H9 (cell line): ENCODE measurements at places on chromosomes 1 and 21. TPM values are rescaled to one million over a fixed set of nuclear protein-coding genes. Genes with fewer than 3 reads are reported as not detected.
A peak's percentile ranks its signal among the peaks of the same experiment; 100 is the strongest.

The REN gene
- not detected in 2 replicates for total RNA-seq

GRCh38 chr1:241985787-241986186 lies 13.1 kb downstream of the MAP1LC3C start:
- peak; percentile 58 for DNase-seq

- DNase-seq, result no peak
These were observed 22.1 kb upstream of the SDC3 start for GRCh38 chr1:30930631-30931173.

The CYP4Z1 gene
- not detected in 2 replicates for total RNA-seq

The CD48 gene
- not detected in 2 replicates for total RNA-seq

The RNF115 gene
- 10.8 and 11.0 TPM in 2 replicates for total RNA-seq

- DNase-seq, result no peak
These were observed 53.4 kb downstream of the UBR4 start for GRCh38 chr1:19156676-19157075.

GRCh38 chr1:34781844-34782391 lies 904 bp downstream of the GJB3 start:
- no peak for DNase-seq

GRCh38 chr21:29938776-29939103 lies 1.1 kb downstream of the GRIK1 start:
- no peak for DNase-seq

- DNase-seq, result no peak
These were observed 1.2 kb downstream of the EFHD2 start for GRCh38 chr1:15410884-15411245.

DNA sequence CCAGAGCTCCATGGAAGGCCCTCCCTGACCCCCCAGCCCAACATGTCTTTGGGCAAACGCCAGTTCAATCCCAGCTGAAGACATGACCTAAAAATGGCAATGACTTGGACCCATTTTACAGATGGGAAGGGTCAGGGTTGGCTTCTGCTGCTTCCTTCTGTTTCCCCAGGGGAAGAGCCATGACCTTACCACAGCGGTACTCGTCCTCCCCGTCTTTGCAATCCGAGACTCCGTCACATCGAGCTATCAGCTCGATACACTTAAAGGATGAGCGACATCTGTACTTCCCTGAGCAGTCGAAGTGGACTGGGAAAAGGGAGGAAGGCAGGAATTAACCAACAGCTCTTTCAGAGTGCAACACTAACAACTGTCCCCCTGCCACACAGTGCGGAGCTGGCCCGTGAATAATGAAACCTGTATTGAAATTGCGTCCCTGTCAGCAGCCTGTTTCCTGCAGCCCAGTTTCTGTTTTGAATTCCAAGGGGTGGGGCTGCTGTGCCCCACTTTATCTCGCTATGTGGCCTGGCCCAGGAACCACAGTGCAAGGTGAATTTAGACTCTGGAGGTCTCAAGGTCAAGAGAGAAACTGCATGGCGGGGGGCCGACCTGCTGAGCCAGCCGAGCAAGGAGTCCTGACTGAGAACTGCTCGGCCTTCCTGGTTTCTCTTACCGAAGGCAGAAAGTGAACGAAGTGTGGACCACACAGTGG lies 7.0 kb downstream of the TMPRSS3 start:
- DNase-seq, result no peak

DNA sequence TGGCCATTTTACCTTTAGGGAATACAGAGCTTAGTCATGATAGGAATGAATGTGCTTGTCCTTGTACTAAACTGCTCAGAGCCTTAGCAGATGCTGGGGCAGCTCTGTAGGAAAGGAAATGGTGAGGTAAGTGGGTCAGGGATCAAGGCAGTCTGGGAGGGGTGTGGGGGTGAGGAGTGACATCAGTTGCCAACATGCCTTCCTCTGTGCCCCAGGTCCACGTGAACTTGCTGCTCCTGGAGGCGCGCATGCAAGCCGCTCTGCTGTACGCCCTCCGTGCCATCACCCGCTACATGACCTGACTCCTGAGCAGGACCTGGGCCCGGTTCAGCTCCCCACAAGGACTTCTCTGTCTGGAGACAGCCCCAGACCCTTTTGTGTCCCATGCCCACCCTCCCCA lies 21.2 kb downstream of the SESN2 start:
- DNase-seq, result no peak

DNA sequence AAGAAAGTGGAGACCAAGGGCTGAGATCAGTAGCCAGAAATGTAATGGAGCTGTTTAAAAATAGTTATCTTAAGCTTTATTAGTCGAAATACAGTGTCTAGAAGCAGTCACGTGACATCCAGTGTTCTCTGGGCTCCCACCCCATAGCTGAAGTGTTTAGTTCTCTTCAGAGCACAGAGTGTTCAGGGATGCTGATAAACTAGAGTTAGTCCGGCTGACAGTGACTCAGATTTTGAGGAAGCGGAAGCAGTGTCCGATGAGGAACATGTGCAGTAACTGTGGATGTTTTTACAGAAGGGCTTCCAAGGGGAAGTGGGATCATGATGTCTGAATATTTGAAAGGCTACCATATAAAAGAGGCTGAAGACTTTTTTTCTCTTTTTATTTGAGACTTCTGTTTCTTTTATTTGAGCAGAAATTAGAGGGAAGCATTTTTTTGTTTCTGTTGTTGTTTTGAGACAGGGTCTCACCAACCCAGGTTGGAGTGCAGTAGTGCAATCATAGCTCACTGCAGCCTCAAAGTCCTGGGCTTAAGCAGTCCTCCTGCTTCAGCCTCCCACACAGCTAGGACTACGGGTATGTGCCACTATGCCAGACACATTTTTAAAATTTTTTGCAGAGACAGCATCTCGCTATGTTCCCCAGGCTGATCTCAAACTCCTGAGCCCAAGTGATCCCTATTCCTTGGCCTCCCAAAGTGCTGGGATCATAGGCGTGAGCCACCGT lies 124.2 kb downstream of the GALNT2 start:
- no peak for DNase-seq

DNA sequence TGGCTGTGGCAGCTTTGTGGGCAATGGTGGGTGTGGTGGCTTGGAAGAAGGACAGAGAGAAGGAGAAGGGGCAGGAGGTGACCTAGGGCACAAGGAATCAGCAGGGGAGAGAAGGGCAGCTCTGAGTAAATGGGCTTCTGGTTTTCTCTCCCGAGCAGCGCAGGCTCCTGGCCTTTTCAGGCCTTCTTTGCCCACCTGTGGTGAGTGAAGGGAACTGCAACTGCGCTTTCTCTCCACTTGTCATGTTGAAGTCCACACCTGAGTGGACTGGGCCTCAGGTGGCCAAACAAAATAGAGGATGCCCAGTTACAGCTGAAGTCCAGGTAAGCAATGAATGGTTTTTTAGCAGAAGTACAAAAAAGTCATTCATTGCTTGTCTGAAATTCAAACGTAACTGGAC lies 29.4 kb upstream of the KCNA10 start:
- DNase-seq, result peak; percentile 61

The GRHL3 gene
- 3.5 and 4.0 TPM in 2 replicates for total RNA-seq

DNA sequence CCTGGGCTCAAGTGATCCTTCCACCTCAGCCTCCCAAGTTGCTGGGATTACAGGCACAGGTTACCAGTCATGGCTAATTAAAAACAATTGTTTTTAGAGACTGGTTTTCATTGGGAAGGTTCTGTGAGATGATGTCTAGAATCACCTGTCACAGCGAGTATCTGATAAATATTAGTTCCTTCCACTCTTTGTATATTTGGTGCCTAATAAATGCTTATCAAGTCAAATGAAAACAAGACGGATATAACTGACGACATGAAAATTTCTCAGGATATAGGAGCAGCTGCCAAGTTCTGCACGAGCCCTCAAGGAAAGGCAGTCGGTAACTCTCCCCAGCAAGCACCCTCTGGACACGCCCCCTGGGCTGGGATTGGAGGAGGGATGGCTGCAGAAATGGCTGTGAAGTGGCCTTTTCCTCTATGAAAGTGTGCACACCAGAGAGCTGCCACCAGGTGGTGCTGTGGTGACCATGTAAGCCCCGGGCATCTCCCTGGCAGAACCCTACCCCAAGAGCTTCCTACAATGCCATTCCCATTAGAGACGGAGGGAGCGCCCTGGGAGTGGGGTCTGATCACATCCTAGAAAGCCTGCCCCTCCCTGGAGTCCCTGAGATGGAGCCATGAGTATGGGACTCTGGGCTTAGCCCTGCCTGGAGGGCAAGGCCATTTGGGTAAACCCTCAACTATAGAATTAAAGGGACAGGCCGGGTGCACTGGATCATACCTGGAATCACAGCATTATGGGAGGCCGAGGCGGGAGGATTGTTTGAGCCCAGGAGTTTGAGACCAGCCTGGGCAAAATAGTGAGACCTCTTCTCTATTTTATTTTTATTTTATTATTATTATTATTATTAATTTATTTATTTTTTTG lies 50.9 kb downstream of the HTR6 start:
- peak; percentile 99 for DNase-seq

DNA sequence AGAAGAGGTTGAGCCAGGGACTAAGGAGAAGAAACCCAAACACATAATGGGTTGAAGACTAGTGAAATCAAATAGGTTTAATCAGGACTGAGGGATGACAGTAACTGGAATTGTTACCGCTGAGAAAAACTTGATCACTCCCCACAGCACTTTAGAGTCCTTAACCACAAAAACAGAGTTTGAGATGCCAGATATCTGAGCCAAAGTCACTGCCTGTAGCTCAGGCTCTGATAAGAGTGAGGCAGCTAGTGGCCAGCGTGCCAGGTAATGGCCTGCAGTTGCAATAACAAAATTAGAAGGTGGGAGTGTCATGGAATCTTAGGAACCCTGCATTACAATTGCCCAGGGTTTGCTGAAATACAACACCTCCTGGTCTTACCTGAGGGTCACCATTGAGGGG lies 48.0 kb downstream of the PRKAB2 start:
- DNase-seq, result no peak

DNA sequence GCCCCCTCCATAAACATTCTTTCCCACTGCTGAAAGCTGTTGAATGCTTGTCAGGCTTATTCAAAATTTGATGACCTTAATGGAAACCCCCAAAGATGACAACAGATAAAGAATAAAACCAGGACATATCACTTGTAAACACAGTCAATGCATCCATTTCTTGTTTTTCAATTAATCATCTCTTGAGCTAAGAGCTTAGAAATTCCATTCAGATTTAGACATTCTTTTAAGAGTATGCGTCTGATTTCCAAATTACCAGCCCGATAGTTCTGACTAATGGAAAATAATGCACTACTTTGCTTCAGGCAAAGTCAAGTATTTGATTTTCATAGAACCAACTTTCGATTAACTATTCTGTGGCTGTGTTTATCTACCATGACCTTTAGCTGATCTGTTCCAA lies 100.6 kb upstream of the RUNX1 start:
- DNase-seq, result no peak

GRCh38 chr21:41419921-41420862 lies 5.8 kb upstream of the MX1 start:
- peak; percentile 78 for DNase-seq

The RAD54L gene
- total RNA-seq, result 43.4 and 46.8 TPM in 2 replicates

The THEM5 gene
- total RNA-seq, result not detected in 2 replicates

DNA sequence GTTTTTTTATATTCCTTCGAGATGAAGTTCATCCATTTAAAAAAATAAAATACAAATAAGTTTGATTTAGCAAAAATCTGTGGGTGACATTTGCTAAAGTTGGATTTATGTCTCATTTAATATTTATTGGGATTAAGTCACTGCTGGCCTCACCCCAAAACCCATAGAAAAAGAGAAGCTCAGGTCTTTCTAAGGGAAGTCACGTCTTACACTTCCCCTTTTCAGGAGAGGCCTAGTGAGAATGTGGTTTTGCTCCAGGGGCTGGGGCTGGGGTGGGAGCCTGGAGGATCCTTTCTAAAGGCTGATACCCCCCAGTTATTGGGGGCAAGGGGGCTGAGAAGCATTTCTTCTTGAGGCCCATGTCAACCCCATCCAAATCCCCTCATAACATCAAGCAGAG lies 300.3 kb downstream of the DSCAM start:
- no peak for DNase-seq

The FCRL5 gene
- total RNA-seq, result 0.98 and 1.1 TPM in 2 replicates

The STUM gene
- total RNA-seq, result 0.09 and 0.11 TPM in 2 replicates

DNA sequence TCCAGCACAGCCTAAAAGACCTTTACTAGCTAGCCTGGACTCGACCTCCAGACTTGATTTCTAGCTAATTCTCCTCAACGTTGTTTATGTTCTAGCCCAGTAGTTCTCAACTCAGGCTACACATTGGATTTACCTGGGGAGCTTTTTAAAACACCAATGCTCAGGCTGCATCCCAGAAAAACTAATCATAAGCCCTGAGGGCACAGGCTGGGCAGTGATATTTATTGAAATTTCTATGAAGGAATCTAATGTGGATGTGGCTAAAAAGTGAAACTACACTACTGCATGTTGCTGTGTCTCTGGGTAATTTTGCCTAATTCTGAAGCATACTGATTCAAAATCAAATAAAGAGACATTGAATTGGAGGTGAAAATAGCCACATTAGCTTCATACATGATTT lies 479.4 kb downstream of the KCNT2 start:
- no peak for DNase-seq

DNA sequence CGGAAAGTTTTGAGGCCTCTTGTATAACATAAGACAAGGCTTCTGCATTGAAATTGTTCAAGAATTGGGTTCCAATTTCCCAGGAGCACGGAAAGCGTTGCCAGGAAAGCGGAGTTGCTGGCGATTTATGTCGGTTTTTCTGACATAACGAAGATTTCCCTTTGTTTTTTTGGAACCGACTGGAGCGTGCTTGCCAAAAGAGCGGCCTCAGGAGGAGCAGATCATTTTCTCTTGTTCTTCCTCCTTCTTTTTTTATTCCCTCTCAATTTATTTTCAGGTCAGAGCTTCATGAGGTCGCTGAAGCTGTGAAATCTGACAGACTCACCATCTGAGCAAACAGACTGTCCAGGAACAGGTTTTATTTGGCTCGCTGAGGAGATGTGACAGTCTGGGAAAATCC lies 275.5 kb downstream of the CAMTA1 start:
- DNase-seq, result no peak

GRCh38 chr1:22154626-22155025 lies 11.7 kb upstream of the WNT4 start:
- DNase-seq, result no peak

GRCh38 chr1:226749467-226749866 lies 10.4 kb upstream of the ITPKB start:
- DNase-seq, result no peak

DNA sequence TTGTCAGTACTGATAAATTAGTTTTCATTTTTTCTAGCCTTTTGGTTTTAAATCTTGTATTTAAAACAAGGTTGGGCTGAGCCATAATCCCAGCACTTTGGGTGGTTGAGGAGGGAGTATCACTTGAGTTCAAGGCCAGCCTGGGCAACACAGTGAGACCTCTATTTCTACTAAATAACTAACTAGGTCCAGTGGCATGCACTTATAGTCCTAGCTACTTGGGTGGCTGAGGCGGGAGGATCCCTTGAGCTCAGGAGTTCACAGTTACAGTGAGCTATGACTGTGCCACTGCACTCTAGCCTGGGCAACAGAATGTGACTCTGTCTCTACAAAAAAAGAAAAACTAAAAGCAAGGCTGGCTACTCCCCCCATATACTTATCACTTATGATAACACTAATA lies 21.5 kb upstream of the TTC39A start:
- DNase-seq, result no peak

DNA sequence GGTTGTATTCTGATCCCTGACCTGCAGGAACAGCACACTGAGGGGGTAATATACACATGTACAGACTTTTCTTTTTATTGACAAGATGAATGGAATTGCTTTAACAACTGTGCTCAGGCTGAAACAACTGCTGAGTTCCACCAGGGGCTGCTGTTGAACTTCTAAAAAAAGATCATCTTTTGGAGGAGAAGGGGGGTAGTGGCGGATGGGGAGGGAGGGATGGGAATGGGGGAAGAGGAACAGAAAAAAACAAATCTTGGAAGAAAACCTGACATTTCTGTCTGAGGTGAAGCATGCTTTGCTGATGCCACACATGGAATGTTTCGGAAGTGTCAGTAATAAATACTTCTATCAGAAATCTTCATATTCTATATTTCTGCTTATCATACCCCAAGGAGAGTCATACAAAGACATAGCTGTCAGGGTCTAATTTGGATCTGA lies 75.0 kb downstream of the RWDD3 start:
- peak; percentile 43 for DNase-seq
